ENCODE measurements at places on chromosomes 2 and 18. TPM values are rescaled to one million over a fixed set of nuclear protein-coding genes. Genes with fewer than 3 reads are reported as not detected.

DNA sequence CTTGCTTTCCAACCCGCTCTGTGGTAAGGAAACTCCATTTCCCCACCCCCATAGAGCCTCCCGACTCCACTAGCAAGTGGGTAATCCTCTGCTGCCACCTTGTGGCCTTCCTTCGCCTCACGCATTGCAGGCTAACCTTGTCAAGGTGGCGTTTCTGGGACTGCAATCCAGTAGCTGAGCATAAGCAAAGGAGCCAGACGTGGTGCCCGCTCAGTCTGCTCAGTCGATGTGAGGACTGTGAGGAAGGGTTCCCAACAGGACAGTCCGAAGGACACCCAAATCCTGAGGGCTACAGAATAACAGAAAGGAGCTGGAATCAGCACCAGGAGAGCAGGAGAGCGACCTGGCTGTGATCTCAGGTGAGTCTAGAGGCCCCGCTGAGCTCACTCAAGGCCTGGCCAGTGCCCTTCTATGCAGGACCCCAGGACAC, 144.2 kb downstream of the SUCLG1 start:
- peak; percentile 74 for DNase-seq

GRCh38 chr18:72458271-72458670, 85.9 kb downstream of the CBLN2 start:
- no peak for DNase-seq

DNA sequence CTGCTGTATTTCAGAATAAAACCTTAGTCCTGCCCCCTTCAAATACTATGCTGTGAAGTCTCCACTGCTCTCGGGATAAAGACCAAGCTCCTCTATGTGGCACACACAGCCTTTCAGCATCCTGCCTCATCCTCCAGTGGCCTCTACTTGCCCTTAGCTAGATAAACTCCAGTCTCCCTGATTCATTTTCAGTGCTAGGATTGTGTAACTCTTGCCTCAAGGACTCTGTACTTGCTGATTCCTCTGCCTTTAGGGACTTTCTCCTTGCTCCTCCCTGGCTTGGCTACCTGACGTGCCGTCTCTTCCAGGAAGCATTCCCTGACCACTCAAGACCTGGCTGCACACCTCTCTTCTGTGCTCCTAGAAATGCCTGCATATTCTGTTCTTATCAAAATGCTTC, 416.7 kb downstream of the MTX2 start:
- DNase-seq, result no peak

DNA sequence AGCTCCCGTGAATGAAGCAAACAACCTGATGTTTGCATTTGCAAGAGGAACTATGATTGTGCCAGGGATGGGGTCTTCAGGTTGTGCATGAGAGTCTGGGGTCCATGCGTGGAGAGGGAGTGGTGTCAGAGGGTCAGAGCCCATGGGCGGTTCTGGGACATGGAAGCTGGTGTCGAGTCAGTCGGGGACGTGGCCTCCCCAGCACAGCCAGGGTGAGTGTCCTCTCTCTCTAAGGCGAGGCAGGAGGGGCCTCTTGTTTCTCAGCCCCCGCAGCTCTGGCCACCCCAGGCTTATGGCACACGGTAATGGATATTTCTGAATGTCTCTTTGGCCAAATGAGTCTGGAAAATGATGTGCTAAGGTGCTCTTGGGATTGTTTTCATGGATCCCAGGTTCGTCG, 118.6 kb downstream of the RTP5 start:
- DNase-seq, result no peak

TTC32 gene
- 11.1 TPM for total RNA-seq

ASAP2 gene
- total RNA-seq, result 50.5 TPM

Data from mucosa of descending colon (tissue), 3 donors.